ENCODE measurements at places on chromosomes 16 and 17.

- DNase-seq: no peak
Observed at GRCh38 chr17:35915153-35915964, 15.2 kb downstream of the RDM1 start.

DNA sequence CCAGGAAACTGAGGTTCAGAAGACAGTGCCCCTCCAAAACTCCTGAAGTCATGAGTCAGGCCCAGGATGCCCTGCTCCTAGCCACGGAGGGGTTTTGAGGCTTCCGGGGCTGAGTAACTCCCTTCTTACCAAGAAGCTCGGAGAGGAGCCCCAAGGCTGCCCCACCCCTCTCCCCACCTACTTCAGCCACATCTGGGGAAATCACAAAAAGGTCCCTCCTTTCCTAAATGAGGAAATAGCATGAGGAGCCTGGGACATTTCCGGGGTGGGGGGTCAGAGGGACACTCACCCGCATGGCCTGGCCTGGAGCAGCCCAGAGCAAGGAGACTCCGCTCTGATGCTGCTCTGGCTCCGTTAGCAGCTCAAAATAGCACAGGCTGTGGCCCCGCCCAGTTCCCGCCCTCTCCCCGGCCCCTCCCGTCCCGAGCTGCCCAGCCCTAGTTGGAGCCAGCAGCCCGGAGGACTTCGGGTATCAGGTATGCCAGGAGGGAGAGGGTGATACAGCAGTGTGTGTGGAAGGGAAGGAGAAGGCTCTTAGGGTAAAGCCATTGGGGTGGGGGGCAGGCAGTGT lies 40.1 kb downstream of the MYO18A start:
- DNase-seq: peak; percentile 73

DNA sequence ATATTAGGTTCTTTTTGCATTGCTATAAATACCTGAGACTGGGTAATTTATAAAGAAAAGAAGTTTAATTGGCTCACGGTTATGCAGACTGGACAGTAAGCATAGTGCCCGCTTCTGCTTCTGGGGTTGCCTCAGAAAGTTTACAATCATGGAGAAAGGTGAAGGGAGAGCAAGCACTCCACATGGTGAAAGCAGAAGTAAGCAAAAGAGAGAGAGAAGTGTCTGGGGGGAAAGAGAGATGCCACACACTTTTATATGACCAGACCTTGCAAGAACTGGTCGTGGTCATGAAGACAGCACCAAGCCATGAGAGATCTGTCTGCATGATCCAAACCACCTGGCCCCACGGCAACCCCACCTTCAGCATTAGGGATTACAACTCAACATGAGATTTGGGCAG lies 45.4 kb downstream of the KCNJ16 start:
- DNase-seq: no peak

- no peak for DNase-seq
Observed at GRCh38 chr16:52725043-52725442, 178.1 kb upstream of the TOX3 start.

- DNase-seq: no peak
Observed at GRCh38 chr16:56547120-56547948, 17.5 kb upstream of the MT4 start.

DNA sequence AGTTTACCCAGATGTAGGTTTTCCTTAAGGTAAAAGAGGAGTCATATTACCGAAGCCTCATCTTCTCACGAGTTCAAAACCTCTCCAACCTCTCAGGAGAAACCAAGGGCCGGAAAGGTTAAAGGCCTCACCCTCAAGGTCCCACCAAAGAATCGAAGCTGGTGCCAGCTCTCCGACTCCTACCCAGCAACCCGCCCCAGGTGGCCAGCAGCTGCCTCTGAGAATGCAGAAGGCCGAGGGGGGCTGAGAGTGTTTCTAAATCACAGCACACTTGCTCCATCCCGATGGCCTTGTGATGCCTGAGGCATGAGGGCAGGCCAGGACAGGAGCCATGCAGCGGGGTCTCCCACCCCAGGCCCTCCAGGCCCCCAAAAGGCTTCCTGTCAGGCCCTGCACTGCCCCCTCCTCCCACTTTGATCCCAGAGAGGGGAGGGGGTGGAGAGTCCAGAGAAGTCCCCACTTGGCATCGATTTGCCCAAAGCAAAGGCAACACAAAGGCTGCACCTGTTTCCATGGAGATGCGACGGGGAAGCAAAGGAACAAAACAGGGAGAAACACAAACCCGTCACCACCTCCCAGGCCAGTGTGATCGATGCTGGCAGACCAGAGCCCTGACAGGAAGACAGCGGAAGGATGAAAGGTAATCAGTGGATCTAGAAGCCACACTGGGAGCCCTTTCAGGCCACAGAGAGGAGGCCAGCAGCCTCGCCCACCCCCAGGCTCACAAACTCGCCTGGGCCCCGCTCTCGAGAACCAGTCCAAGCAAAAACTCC lies 39.0 kb downstream of the CUEDC1 start:
- no peak for DNase-seq

GRCh38 chr16:967077-967541 lies 3.7 kb downstream of the LMF1 start:
- no peak for DNase-seq

GRCh38 chr17:66671156-66671555 lies 163.8 kb upstream of the CACNG5 start:
- no peak for DNase-seq
